Endothelial cell (in vitro differentiated cells): ENCODE measurements at places on chromosomes 1 and 21. TPM values are rescaled to one million over a fixed set of nuclear protein-coding genes. Genes with fewer than 3 reads are reported as not detected.

OR2T33 gene
- total RNA-seq = not detected

TPTE gene
- not detected for total RNA-seq

HPDL gene
- 2.5 TPM for total RNA-seq

SEC22B gene
- total RNA-seq = 14.0 TPM

PLA2G5 gene
- total RNA-seq = 0.77 TPM

INSRR gene
- total RNA-seq = not detected

FGR gene
- 0.46 TPM for total RNA-seq

GFI1 gene
- total RNA-seq = 0.26 TPM

OR2T35 gene
- total RNA-seq = not detected

DNM3 gene
- total RNA-seq = 7.7 TPM

DNA sequence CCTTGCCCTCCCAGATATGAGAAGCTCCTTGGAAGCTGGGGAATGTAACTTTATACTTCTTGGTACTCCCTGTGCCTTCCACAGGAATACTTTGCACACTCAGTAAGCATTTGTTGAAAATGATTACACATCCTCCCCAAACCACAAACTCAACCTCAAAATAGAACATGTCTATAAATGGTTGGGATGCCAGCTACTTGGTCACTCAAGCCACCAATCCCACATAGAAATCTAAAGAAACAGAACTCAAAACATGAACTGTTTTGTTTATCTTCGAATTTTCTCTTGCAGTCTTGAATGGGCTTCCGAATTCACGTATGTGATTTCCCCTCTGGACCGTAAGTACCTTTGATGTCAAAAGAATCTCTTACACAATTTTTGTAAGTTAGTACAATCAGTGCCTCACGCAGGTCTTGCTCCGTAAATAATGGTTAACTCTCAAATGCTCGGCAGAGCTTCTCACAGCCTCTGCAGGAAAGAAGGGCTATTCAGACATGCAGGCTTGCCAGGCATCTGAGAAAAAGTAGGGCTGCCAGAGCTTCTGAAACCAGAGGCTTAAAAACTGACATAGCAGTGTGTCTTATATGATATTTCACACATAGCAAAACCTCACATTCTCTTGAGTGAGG lies 26.9 kb downstream of the SORT1 start:
- no peak overlapping the region for H3K4me3 ChIP-seq
- no peak overlapping the region for H3K27ac ChIP-seq
- H3K27me3 ChIP-seq = peaks cover 2% of the 10 kb centered on the region
- H3K36me3 ChIP-seq = no peaks in the 10 kb centered on the region
- no peak for DNase-seq
- peaks cover 18% of the 10 kb centered on the region for H3K4me1 ChIP-seq

DNA sequence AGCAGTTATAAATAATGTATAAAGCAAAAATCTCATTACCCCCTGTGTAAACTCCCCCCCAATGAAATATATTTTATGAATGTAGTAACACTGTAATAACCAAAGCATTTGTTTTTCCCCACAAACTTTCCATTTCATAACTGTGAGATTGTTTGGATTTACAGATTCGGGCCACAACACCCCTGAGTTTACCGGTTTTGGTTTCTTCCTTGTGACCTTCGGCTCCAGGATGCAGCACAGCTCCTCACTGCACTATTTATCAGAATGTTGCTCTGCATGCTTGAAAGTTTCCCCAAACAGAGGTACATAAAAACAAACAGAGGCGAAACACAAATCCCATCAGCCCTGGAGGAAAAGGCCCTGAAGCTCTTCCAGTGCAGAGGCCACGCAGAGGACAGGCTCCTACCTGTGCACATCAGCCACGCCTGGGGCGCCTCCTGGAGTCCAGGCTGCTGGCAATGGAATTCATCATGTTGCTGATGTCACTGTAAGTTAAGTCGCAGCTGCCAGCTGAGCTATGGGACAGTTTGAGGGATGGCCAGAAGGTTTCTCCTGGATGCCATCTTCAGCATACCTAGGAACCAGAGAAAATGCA lies 122.0 kb downstream of the LMO4 start:
- DNase-seq = no peak
- H3K4me3 ChIP-seq = no peak overlapping the region
- H3K36me3 ChIP-seq = no peaks in the 10 kb centered on the region
- no peak overlapping the region for H3K27ac ChIP-seq
- no peaks in the 10 kb centered on the region for H3K27me3 ChIP-seq
- H3K4me1 ChIP-seq = peaks cover 5% of the 10 kb centered on the region

GRCh38 chr21:43370888-43371570 lies 55.9 kb downstream of the SIK1 start:
- H3K27me3 ChIP-seq = peaks cover 6% of the 10 kb centered on the region
- no peak for DNase-seq
- no peak overlapping the region for H3K27ac ChIP-seq
- H3K4me1 ChIP-seq = no peaks in the 10 kb centered on the region
- no peaks in the 10 kb centered on the region for H3K36me3 ChIP-seq
- no peak overlapping the region for H3K4me3 ChIP-seq

GRCh38 chr1:63931468-63931867 lies 157.7 kb downstream of the ROR1 start:
- DNase-seq = no peak
- H3K27ac ChIP-seq = no peak overlapping the region
- H3K4me3 ChIP-seq = no peak overlapping the region
- H3K4me1 ChIP-seq = peaks cover 12% of the 10 kb centered on the region
- H3K27me3 ChIP-seq = peaks cover 2% of the 10 kb centered on the region

- DNase-seq = peak; percentile 99
- peaks cover 10% of the 10 kb centered on the region for H3K27me3 ChIP-seq
- peaks cover 23% of the 10 kb centered on the region for H3K4me1 ChIP-seq
- H3K36me3 ChIP-seq = peaks cover 14% of the 10 kb centered on the region
These were observed at the start of gene TPRG1L for GRCh38 chr1:3624200-3625136. Gene TPRG1L (plus strand): TSS chr1:3625015. CDS start chr1:3625073, 58 bp downstream.

- H3K36me3 ChIP-seq = no peaks in the 10 kb centered on the region
- H3K27me3 ChIP-seq = peaks cover 5% of the 10 kb centered on the region
- DNase-seq = no peak
- peak overlapping the region; percentile 99 for H3K27ac ChIP-seq
- peak overlapping the region; percentile 84 for H3K4me3 ChIP-seq
These were observed 29.9 kb upstream of the HJV start for GRCh38 chr1:146051452-146051851.

GRCh38 chr1:78703806-78704205 lies 54.2 kb downstream of the IFI44 start:
- no peak overlapping the region for H3K27ac ChIP-seq
- no peak overlapping the region for H3K4me3 ChIP-seq

- no peak for DNase-seq
- H3K27me3 ChIP-seq = peaks cover 10% of the 10 kb centered on the region
- peaks cover 7% of the 10 kb centered on the region for H3K4me1 ChIP-seq
- peaks cover 26% of the 10 kb centered on the region for H3K36me3 ChIP-seq
- H3K4me3 ChIP-seq = no peak overlapping the region
These were observed 6.1 kb downstream of the TNFRSF25 start for GRCh38 chr1:6459850-6460265.

DNA sequence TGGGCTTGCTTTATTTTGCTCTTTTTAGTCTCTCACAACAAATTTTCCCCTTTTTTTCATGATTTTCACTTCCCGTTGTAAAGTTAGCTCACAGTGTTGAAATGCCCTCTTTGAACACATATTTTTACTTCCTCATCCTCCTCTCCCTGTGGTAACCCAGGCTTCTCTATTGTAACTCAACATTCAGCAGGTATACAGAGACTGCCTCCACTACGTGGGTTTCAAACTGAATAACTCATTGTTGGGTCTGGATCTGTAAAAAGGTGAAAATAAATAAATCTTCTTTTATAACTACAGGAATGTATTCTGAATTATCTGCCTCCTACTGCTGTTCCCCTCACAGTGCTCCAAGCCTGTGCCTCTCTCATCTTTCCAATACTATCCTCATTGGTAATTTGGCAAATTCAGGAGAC lies 166.4 kb downstream of the RUNX1 start:
- DNase-seq = no peak
- H3K27ac ChIP-seq = no peak overlapping the region
- no peak overlapping the region for H3K4me3 ChIP-seq
- peaks cover under 1% of the 10 kb centered on the region for H3K27me3 ChIP-seq
- peaks cover 23% of the 10 kb centered on the region for H3K4me1 ChIP-seq

DNA sequence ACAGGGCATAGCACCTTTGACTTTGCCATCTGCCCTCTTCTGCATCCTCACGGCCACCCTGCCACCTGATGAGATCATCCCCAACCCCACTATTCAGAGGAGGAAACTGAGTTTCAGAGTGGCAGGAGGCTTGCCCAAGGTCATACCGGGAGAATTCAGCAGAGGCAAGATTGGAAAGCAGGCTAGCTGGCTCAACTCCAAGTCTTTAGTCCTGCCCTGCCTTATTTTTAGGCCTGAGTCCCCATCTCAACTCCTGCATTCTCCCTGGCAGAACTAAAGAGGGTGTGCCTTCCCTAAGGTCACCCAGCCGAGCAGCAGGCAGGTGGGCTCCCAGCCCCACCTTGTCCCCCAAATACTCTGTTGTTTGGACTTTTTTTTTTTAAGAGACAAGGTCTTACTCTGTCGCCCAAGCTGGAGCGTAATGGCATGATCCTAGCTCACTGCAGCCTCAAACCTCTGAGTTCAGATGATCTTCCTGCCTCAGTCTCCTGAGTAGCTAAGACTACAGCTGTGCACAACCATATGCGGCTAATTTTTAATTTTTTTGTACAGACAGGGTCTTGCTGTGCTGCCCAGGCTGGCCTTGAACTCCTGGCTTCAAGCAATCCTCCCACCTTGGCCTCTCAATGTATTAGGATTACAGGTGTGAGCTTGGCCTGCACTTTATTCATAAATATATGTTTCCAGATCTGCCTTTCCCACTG lies 13.8 kb upstream of the FGR start:
- peaks cover 10% of the 10 kb centered on the region for H3K4me1 ChIP-seq
- peaks cover 6% of the 10 kb centered on the region for H3K36me3 ChIP-seq

DNA sequence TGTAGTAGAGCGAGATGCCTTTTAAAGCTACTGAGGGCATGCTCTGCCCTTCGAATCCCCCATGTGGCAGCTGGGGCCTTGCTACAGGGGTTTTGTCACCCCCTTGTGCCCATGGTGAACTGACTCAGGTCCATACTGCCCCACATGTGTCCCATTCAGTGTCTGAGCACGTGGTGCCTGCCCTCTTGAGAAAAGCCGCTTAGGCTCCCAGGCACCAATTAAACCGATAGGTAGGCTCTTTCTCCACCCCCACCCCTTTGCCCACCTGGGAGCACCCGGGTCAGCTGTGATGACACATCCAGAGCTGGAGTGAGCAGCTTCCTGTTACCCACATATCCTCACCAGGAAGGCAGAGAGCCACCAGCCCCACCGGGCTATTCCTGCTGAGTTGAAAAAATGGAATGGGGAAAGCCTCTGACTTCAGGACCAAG lies 30.5 kb downstream of the TMCC2 start:
- no peak overlapping the region for H3K4me3 ChIP-seq
- H3K27me3 ChIP-seq = peaks cover 10% of the 10 kb centered on the region
- no peaks in the 10 kb centered on the region for H3K36me3 ChIP-seq
- H3K27ac ChIP-seq = no peak overlapping the region
- peaks cover 46% of the 10 kb centered on the region for H3K4me1 ChIP-seq

- H3K36me3 ChIP-seq = no peaks in the 10 kb centered on the region
- H3K4me1 ChIP-seq = peaks cover 5% of the 10 kb centered on the region
These were observed 644.2 kb downstream of the PTPRU start for GRCh38 chr1:29880556-29880955.

DNA sequence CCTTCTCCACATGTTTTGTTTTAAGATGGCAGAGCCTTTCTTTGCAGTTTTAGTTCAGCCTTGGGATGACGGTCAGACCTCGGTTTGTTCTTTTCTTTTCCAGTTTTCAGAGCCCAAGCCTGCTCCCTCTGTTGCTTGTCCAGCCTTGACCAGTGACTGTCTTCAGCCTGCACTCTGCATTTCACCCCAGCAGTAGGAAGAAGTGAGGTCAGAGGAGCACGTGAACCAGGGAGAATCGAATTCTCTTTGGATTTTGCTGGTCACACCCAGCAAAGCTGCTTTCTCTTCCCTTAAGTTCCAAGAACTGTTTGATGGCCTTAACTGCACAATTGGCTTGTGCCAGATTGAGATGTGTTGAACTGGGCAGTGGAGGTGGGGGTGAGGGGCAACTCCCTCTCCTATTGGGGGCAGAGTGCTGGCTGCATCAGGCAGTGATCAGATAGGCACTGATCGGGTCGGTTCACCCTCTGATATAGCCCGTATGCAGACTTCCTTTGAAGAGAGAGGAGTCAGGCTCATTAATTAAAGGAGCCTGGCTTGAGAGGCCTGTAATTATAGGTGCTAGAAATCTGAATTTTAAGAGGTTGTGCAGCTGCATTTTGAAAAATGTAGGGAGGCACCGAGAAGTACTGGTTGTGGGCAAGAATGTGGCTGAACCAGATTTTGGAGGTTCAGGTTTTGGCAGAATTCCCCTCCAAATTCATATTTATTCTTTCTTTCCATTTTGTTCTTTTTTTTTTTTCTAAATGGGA lies 42.4 kb downstream of the PEX14 start:
- no peak overlapping the region for H3K4me3 ChIP-seq
- H3K36me3 ChIP-seq = no peaks in the 10 kb centered on the region
- peaks cover 41% of the 10 kb centered on the region for H3K4me1 ChIP-seq
- DNase-seq = no peak
- no peak overlapping the region for H3K27ac ChIP-seq

- no peaks in the 10 kb centered on the region for H3K4me1 ChIP-seq
- H3K27ac ChIP-seq = no peak overlapping the region
- no peak overlapping the region for H3K4me3 ChIP-seq
- DNase-seq = no peak
These were observed 324.3 kb upstream of the POU3F1 start for GRCh38 chr1:38370716-38371504.

DNA sequence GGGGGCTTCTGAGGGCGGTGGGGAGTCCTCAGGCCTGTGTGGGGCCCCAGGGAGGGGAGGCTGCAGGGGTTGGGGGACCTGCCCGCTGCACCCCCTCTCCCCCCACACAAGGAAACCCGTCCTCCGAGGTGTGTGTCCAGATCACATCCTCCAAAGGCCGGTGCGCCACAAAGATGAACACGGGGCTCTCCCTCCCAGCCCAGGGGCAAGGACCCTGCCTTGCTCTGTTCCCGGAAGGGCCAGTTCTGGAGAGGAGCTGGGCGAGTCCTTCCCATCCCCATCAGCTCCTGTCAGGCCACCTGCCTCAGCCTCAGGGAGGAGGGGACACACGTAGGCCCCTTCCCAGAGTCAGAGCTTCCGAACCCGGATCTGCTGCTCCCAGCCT lies 2.5 kb upstream of the TTLL10 start:
- H3K27ac ChIP-seq = no peak overlapping the region
- H3K36me3 ChIP-seq = no peaks in the 10 kb centered on the region
- DNase-seq = peak; percentile 2
- H3K4me1 ChIP-seq = no peaks in the 10 kb centered on the region

DNA sequence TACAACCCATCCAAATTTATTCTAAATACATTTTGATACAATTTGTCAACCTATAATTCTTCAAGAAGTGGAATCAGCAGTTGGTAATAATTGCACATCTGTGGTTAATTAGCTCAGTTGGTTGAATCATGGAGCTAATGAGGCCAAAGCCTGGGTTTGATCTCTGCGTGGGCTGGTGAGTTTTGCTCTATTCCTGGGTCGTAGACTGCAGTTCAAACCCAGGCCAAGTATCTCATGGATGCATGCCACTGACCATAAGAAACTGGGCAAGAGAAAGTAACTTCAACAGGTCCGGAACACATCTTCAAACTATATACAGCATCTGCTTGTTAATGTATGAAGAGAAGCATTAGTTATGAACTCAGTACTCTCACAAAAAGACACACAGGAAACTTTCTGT lies 779.7 kb downstream of the USP25 start:
- no peaks in the 10 kb centered on the region for H3K27me3 ChIP-seq
- H3K4me1 ChIP-seq = peaks cover 3% of the 10 kb centered on the region

- H3K36me3 ChIP-seq = no peaks in the 10 kb centered on the region
- no peaks in the 10 kb centered on the region for H3K4me1 ChIP-seq
- peak; percentile 56 for DNase-seq
- no peak overlapping the region for H3K4me3 ChIP-seq
- H3K27ac ChIP-seq = no peak overlapping the region
These were observed 58.1 kb downstream of the PRKCZ start for GRCh38 chr1:2108213-2108876.
